GM10248 (cell line): ENCODE measurements at places on chromosomes 7 and 10.

DNA sequence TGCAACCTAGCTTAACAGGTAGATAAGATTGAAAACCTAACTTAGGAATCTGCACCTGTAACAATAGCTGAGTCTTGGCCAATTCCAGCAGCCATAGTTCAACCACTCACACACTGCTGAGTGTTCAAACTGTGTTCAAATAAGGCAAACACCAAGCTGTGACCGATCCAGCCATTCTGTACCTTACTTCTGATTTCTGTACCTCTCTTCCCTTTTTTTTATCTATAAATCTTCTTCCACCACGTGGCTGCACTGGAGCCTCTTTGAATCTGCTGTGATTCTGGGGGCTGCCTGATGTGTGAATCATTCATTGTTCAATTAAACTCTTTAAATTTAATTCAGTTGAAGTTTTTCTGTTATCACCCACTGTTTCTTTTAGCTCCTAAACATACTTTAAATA lies 15.7 kb upstream of the FOXL3 start:
- no peak for DNase-seq

DNA sequence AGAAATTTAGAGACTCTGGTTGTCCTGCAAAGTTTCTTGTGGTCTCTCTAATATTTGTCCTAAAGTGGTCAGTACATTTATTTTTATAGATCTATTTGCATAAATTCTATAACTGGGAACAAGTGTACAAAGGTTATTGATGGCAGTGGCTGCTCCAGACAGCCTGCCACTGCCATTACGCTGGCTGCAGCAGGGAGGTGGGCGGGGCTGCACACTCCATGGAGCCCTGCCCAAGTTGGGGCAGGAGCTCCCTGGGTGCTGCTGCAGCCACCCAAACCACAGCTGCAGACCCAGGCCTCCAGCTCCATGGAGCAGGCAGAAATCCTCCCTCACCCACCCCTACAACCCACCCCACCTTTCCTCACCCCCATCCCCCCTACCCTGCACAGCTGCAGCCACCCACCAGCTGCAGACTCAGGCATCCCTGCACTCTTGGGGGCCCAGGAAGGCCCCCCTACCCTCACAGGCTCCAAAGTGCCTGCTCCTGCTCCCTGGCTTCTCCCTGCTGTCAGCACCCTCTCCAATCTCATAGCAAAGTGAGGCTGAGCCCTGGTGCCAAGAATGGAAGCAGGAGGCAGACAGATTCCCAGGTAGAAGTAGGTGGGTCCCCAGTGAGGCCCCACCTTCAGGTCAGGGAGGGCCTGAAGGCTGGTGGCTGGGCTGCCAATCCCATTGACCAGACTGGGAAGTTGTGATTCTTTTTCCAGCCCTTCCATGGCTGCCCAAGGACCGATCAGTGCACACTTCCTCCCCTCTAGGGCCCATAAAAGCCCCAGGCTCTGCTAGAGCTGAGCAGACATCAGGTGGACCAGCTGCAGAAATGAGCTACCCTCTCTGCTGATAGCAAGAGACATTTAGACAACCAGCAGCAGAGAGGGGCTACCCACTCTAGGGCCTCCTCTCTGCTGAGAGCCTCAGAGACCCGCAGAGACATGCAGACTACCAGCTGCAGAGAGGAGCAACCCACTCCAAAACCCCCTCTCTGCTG lies 4.8 kb upstream of the CYP3A43 start:
- DNase-seq = no peak

GRCh38 chr7:1081931-1082401 lies 5.9 kb upstream of the GPER1 start:
- no peak for DNase-seq

DNA sequence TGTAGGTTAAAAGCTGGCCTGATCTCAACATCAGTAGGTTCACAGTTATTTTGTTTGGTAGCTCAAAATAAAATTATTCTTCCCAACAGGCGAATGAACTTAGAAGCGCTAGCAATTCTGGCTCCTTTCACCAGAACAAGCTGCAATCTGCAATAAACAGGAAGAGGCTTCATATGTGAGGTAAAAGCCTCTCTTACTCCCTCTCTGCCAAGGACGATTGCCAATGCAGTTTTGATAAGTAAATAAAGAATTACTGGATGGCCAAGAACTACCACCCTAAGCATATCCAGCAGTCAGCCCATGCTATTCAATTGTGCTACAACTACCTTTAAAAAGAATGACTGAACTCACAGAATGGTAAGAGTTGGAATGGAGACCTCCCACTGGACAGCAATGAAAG lies 150.0 kb upstream of the LAMB4 start:
- DNase-seq = no peak

- DNase-seq = no peak
Observed at GRCh38 chr10:129568583-129569344, 101.7 kb downstream of the MGMT start.

GRCh38 chr10:19944911-19945663 lies 128.9 kb downstream of the PLXDC2 start:
- no peak for DNase-seq

- no peak for DNase-seq
Observed at GRCh38 chr7:103637094-103637493, 191.1 kb upstream of the SLC26A5 start.

- no peak for DNase-seq
Observed at GRCh38 chr7:142319970-142320369, 62.1 kb upstream of the PRSS58 start.

GRCh38 chr7:92875719-92876118 lies 39.3 kb upstream of the CDK6 start:
- DNase-seq = no peak
